ENCODE measurements at places on chromosomes 6 and 20.
A peak's percentile ranks its signal among the peaks of the same experiment; 100 is the strongest.

- DNase-seq = no peak
These were observed 89.4 kb downstream of the GRM4 start for GRCh38 chr6:34056305-34057108.

- no peak for DNase-seq
These were observed 99.3 kb downstream of the ERMARD start for GRCh38 chr6:169850746-169851145.

DNA sequence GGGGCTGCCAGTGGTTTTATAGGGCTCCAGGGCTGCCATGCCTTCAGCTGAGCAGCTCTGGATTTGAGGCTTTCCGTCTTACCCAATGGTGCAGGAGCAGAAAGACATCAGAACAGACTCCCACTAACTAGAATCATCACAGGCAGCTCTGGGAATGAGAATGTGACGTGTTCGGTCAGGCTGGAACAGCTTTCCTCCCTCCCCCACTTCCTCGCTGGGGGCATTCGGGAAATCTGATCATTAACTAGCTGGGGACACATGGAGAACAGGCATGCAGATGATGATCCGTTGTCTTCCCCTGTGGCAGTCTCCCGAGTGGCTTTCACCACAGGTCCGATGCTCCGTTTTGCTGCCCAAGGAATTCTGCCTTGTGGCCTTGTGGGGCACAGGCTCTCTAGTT, 5.5 kb upstream of the MTG2 start:
- DNase-seq = no peak

DNA sequence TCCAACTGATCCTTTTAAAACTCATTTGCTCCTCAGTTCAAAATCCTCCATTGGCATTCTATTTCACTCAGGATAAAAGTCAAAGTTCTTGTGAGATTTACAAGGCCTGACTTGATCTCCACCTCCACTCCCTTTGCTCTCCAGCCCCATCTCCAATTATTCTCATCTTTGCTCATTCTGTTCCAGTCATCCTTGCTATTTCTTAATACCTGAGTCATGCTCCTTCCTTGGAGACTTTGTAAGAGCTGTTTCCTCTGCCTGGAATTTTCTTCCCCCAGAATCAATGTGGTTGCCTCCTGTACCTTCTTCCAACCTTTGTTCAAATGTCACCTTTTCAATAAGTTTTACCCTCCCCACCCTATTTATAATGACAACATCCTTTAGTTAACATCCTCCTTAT, 373.5 kb downstream of the HTR1B start:
- no peak for DNase-seq

- DNase-seq = no peak
These were observed 26.2 kb downstream of the FOXF2 start for GRCh38 chr6:1415416-1416063.

DNA sequence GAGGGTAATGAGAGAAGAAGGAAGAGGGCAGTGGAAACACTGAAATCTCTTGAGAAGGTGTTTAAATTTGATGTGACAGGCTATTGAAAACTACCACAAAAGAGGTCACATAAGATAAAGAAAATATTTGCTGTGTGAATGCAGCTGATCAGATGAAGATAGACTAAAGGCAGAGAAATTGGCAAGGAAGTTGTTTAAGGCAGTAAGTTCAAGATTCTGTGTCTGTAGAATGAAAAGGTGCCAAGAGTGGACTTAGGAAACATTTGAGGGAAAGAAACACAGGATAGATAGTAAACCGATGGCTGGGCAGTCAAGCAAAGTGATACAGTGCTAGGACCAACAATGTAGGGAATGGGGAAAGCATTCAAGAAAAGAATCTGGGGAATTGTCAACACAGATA, 332.3 kb upstream of the MARCKS start:
- DNase-seq = no peak

DNA sequence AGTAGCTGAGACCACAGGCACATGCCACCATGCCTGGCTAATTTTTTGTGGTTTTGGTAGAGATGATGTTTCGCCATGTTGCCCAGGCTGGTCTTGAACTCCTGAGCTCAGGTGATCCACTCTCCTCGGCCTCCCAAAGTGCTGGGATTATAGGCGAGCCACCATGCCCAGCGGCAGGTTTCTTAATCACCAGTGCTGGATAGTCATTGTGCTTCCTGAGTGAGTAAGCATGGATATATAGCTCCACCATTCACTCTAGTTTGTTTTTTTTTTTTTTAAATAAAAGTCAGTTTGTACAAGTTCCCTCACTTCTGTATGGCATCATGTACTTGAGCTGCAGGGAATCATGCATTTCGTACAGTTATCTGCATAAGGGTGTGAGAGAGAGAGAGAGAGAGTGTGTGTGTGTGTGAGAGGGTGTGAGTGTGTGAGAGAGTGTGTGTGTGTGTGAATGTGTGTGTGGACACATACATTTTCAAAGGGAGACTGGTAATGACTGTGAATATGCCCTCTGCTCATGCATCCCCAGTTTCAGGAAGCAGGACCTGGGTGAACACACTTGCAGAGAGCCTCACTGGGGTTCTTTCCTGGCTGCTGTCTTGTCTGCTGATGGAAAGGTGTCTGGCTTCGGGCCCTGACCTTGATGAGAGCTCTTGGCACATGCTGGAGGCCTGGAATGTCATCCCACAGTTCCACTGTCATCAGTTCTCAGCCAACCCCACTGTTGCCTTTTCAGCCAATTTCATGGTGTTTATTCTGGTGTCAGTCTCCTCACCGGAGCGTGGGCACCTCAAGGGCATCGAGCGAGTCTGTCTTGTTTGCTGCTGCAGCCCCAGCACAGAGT, 65.0 kb upstream of the XRN2 start:
- no peak for DNase-seq

GRCh38 chr6:12047304-12047703, 35.2 kb downstream of the HIVEP1 start:
- DNase-seq = no peak

- DNase-seq = no peak
These were observed 9.3 kb upstream of the DUSP22 start for GRCh38 chr6:282867-283416.

- DNase-seq = no peak
These were observed 40.4 kb downstream of the TAB2 start for GRCh38 chr6:149357726-149358538.

DNA sequence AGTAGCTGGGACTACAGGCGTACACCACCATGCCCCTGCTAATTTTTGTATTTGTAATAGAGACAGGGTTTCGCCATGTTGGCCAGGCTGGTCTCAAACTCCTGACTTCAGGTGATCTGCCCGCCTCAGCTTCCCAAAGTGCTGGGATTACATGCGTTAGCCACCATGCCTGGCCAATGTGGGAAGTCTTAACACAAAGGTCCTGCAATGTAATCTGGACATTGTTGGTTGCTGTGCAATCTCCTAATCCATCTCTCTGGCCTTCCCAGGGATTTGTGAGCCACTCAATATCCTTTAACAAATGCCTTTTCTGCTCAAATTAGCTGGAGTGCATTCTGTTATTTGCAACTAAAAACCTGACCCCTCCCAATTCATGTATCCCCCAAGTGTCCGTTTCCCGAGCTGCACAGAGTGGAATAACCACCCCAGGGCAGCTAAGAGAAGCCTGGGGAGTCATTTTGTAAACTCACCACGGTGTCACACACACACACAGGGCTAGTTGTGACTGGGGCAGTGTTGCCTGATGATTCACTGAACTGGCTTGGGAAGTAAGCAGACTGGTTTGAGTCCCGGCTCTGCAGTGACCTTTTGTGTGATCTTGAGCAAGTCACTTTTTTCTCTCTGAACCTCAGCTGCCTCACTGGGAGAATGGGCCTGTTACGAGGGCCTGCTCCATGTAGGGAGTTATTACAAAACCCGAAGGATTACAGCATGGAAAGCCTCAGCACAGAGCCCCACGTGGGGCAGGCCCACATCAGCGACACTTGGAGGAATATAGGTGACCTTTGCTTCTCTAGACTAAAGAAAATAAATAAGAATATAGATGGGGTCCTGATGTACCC, 152.3 kb downstream of the ZMYND8 start:
- DNase-seq = no peak

GRCh38 chr20:11431621-11432020, 486.1 kb upstream of the BTBD3 start:
- DNase-seq = no peak

GRCh38 chr20:20664795-20665589, 47.5 kb downstream of the RALGAPA2 start:
- peak; percentile 59 for DNase-seq

DNA sequence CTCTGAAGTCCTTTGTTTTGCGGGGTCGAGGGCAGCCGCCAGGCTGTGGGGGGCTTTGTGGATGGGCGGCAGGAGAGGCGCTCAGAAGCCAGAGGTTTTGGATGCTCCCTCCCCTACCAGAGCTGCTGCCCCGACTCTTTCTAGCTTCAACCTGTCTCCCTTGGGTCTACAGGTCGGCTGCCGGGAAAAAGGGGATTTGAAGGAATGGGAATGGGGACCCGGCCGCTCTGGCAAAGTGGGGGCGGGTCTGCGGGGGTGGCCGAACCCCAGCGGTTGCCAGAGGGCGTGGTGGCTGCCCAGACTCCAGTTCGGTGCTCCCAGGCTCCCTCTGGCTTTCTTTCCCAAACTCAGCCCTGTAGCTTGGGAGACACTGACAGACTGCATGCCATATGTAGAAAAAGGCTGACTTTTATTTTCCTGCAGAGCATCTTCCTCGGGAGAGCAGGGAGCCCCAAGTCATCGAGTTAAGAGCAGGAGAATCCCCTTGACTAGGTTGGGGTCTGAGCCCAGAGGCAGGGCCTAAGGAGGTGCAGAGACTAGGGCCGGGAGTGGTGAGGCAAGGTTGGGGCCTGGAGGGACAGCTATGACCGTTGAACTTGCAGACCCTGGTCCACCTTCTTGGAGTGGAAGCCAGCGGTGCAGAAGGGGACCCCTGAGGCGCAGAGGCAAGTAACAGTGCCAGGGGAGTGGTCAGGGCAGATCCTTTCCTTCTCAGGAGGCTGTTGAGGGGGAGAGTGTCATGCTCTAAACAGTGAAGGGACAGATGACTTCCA, 1.4 kb upstream of the PPP1R18 start:
- DNase-seq = no peak

DNA sequence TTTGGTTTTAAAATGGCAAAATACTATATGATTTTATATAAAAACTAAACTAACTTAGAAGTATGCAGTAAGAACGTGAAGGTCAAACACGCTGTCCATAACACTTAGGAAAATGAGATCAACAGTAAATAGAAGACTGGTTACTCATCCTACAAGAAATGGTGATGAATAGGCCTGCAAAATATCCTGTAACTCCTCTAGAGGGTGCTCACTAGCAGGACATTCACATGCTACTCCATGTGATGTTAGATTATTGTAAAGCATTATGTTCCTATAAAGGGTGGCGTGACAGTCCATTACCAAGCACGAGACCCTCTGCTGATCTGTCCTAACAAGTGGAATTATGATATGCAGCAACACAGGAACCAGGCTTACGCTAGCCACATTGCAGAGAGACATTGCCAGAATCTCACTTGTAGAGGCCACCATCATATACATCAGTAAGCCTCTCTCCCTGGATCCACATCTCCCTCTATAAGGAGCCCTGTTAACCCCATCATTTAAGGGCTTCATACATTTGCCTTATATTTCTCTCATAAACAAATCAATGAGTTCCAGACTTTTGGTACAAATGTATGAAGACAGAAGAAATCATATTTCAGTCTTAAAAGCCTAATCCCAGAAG, 18.0 kb upstream of the DEFB129 start:
- DNase-seq = peak; percentile 12

DNA sequence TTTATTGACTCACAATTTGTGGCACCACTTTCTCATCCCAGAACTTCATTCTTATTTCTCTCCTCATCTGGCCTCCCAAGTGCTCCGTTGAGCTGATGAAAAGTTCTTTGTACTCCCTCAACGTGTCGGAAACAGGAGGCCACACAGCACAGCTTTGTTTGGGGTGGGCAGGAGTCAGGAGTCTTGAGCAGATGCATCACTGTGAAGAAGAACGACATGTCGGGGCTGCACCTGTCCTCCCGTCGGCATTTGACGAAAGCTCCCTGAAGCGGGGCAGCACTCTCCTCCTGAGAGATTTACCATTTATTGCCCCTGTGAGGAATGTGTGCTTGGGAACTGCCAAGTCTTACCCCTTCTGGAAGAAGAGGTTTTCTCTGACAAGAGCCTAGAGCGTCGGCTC, 28.1 kb downstream of the TAF8 start:
- no peak for DNase-seq
